CD4-positive, alpha-beta T cell treated with Interleukin-15 for 4 hours (primary cell): ENCODE measurements at places on chromosomes 3 and 15.

DNA sequence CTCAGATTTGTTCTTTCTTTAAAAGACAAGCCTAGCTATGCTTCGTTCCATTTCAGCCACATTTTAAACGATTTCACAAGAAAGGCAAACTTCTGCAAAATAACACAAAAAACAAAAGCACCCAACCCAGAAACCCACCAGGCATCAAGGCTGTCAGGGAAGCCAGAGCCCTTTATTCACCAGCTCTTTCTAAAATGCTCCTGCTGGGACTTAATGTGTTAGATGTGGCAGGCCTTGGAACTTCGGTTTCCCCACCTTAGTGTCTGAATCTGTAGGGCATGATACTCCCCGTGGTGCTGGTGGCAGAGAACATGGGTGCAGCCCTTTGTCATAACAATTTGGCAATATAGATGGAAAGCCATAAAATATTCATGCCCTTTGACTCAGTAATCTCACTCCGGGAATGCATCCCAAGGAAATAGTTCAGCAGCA is 56.8 kb upstream of the LCTL start:
- no peak for DNase-seq

- DNase-seq, result no peak
These were observed 574.0 kb downstream of the NAALADL2 start for GRCh38 chr3:175433026-175433674.

DNA sequence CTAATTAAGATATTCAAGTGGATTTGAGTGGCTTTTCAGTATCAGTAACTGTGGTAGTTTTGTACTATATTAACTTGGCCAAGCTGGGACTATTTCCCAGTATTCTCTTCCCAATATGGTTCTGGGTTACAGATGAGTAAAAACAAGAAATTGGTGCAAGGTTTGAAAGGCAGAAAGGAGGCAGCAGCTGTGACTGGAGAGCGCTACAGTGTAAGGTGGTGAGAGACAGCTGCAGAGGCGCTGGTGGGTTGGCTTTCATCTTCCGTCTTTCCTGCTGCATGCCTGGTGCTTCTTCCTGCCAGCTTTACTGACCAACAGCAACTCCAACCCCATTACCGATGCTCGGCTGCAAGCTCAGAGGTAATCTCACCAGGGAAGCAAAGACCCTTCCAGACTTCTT is 9.8 kb downstream of the DPH3 start:
- DNase-seq, result no peak

DNA sequence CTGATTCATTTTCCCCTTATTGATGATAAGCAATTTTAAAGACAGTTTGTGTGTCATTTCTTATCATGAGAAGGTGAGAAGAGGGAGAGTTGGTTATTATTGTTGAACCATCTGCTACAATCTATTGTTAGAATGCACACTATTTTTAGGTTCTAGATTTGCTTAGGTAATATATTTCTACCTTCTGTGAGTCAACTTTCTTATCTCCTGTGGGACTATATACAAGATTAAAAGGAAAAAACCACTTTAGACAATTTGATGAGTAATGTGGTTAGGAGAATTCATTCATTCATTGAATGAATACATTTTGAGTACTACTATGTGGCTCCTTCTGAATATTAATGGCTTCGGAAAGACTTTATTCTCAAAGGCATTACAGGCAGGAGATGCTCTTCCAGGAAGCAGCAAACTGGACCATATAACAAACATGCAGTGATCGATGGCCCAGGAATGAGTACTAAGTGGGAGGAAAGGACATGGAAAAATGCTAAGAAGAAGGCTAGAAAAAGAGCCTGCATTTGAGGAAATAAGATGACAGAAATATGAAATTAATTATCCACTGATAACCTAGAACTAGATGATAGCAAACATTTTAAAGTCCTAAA is 22.4 kb downstream of the SPTSSB start:
- DNase-seq, result peak; percentile 13

DNA sequence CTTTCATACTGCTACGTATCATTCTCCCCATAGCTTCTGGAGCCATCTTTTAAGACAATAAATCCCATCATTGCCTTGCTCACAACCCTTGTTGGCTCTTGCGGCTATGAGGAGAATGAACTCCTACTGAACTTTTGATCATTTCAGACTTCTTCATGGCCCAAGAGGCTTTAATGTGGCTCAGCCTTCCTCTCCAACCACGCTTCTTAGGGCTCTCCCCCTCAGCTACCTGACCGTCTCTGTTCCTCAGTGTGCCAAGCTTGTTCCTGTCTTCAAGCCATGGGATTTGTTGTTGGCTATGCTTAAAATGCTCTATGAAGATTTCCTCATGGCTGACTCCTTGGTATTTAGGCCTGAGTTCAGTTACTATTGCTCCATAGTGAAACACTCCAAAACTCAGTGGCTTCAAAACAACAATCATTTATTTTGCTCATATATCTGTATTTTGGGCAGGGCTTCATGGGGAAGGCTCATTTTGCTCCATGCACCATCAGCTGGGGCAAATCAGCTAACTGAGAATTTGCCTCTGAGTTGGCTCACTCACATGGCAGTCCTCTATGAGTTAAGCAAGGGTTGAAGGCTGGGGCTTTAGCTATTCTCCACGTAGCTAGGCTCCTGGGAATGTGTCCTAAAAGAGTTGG is 47.5 kb downstream of the FOXL2 start:
- DNase-seq, result no peak

DNA sequence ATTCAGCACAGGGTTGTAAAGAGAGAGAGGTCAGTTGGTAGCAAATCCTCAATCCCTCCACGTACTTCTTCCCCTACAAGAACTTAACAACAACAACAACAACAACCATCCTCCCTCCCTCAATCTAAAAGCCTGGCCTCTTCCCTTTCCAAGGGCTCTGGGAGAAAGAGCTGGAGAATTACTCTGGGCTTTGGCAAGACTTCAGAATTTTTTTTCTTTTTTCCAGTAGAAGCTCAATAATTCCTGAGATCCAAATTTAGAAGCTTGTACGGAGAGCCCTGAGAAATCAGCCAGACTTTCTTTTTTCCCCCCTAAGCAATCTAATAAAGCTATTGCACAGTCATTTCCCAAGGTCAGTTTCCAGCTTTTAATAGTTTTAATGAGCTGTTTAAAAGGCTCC is 95.8 kb upstream of the CACNA2D3 start:
- DNase-seq, result no peak

- peak; percentile 13 for DNase-seq
These were observed 37.5 kb upstream of the IQSEC1 start for GRCh38 chr3:13110678-13111116.

- DNase-seq, result no peak
These were observed 15.4 kb downstream of the UBP1 start for GRCh38 chr3:33424606-33425452.

DNA sequence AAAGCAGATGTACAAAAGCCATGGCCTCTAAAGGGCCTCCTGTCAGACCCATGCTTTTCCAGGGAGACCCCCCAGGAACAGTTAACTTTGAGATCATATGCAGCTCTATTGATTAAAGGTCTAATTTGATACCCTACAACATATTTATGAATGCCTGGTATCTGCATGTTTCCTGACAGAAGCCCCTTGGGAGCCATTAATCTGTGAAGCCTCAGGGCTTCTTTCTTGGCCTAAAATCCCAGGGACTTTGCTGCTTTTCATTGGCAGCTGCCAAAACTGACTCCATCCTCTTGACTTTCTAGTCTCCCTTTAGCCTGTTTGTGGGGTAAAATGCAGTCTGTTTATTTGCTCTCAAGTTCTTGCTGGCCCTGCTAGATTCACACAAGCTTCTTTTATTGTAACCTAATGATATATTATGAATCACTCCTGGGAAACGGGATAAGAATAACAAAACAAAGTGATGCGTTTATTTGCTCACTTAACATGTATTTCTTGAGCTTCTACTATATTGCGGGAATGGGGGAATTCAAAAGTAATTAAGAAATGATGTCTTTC is 257.0 kb downstream of the LSAMP start:
- no peak for DNase-seq

GRCh38 chr15:80199366-80199765 is 46.6 kb downstream of the FAH start:
- no peak for DNase-seq

DNA sequence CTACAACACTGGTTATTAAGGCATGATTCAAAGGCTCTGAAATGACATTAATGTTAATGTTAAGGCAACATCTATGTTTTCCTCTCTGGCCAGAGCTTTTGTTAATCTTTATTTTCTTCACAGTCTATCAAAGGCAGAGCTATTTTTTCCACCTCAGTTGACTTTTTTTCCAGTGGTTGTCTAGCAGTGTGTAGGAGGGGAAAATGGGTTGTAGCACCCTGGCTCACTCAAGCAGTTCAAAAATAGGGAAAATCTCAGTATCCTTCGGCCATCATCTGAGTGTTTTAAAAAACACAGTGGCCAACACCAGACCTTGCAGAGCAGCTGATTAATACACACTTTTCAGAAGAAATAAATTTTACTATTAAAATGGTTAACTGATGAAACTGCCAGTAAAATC is 21.4 kb downstream of the CBLB start:
- DNase-seq, result no peak

DNA sequence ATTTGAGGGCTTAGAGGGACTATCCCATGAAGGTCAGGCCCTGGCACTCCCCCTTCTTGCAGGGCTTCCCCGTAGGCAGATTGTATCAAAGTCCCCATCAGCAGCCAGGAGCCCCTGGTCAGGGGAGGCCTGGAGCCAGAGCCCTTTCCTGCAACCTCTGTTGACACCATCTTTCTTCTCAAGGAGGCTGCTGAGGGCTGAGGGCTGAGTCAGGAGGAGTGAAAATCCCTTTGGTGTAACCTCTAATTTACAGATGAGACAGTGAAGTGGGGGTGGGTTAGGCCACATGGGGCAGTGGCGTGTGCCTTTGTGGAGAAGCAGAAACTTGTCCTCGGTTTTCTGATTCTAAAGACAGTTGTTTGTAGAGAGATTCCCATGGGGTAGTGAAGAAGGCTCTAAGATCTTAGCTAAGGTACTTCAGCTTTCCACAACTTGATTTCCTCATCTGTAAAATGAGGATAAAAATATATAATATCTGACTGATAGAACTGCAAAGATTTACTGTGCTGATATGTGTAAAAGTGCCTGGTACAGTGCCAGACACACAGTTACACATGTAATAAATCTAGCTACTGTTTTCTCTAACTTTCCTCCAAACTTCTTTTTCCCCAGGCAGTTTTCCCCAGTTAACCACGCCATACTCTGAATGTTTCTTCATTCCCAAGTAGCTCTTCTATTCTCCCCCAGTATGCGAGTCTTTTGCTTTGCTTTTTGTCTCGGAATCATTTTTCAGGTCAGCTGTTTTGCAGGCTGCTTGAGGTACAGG is 249.4 kb upstream of the TPM1 start:
- no peak for DNase-seq

GRCh38 chr3:172143739-172144497 is 104.5 kb downstream of the FNDC3B start:
- DNase-seq, result no peak

DNA sequence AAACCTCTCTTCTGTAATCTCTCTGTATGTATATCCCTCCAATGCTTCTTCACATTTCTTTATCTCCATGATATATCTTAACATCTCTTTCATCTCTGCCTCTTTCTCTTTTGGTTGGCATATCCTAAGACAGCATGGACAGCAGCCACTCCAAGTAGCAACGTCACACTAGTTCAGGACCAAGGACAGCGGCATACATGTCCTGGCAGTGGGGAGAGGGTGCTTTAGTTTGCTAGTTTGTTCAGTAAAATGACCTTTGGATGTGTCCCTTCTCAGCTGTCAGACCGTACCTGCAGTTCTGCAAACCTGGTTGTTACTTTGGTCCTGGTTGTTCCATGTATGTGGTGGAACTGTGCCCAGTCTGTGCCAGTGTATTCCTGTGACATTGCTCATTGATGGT is 225.6 kb upstream of the ROPN1 start:
- no peak for DNase-seq

- DNase-seq, result no peak
These were observed 75.2 kb upstream of the GSK3B start for GRCh38 chr3:120169407-120169806.

- peak; percentile 72 for DNase-seq
These were observed 32.7 kb downstream of the TRANK1 start for GRCh38 chr3:36911990-36912804.

DNA sequence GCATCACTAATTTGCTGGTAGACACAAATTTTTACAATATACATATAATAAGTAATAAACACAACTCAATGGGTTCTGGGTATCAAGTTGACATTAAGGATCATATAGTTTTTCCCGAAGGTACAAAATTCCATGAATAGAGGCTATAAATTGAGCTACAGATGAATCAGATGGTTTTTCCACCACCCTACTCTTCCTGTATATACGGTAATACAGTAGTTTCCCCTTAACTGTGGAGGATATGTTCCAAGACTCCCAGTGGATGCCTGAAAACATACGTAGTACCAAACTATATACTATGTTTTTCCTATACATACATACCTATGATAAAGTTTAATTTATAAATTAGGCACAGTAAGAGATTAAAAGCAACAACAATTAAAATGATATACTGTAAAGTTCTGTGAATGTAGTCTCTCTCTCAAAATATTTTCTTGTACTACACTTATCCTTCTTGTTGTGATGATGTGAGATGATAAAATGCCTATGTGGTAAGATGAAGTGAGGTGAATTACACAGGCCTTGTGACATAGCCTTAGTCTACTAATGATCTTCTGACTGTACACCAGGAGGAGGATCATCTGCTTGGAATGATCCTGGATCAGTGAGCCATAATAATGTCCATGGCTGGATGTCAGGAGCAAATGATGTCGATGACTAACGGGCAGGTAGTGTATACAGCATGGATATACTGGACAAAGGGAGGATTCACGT is 116.7 kb downstream of the NR1I2 start:
- DNase-seq, result no peak

GRCh38 chr3:32374788-32375595 is 16.7 kb upstream of the CMTM7 start:
- peak; percentile 86 for DNase-seq

DNA sequence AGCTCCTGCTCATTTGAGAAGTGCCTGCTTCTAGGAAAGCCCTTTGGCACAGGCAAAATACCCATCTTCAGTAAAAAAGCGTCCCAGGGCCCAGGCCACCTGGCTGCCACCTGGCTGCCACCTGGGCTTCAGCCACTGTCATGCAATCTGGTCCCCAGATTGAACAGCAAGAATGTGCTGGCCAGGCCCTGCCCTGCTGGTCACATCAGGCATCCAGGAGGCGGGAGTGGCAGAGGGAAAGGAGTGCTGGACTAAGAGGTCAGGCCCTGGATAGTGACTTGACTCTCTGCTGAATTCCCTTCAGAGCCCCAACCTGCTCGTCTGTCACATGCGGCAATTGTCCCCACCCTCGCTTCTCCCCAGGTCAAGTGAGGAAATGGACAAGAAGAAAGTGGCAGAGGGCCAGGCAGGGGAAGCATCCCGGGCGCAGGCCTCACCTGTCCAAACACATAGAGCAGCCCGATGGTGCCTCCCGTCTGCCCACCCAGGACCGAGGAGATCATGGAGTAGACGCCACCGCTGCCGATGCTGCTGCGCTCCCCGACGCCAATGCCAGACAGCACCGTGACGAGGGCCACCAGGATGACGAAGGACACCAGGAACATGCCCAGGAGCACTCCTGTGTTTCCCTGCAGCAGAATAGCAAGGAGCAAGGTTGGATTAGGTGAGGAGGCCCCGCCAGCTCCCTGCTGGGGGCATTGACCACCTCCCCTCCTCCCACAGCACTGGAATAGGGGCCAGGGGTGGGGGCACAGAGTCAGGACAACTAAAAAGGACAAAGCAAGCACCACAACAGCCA is 25.5 kb downstream of the SLC12A8 start:
- no peak for DNase-seq

GRCh38 chr15:25408428-25408827 is 30.4 kb downstream of the UBE3A start:
- no peak for DNase-seq
